ENCODE measurements at places on chromosomes 13 and 19.
A peak's percentile ranks its signal among the peaks of the same experiment; 100 is the strongest.

DNA sequence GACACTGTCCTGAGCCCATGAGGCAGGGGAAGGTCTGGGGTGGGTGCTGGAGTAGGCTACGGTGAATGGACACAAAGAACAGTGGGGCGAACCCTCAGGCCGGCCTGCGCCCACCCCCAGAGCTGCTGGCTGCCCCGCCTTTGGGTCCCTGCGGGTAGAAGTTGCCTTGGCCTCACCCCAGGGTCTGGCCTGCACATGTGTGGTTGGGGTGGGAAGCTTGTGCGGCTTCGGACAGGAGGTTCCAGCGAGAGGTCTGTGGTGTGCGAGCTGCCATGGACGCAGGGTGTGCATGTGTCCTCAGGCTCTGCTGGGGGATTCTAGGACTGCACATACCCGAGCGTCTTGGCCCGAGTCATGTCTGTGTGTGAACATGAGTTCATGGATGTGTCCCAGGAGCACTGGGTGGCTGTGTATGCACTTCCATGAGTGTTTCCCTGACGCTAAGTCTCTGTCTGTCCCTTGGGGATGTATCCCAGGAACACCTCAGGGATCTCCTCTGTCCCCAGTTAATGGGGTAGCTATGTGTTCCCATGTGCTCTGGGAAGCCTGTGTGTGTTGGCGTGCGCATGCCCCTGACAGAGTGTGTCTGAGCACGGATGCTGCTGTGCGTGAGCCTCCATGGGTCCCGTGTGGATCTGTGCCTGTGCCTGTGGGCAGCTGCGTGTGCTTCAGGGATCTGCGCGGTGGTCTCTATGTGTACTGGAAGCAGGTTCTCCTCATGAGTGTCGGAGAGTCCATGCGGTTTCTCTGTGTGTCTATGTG, 20.8 kb upstream of the POU2F2 start:
- no peak for DNase-seq

DNA sequence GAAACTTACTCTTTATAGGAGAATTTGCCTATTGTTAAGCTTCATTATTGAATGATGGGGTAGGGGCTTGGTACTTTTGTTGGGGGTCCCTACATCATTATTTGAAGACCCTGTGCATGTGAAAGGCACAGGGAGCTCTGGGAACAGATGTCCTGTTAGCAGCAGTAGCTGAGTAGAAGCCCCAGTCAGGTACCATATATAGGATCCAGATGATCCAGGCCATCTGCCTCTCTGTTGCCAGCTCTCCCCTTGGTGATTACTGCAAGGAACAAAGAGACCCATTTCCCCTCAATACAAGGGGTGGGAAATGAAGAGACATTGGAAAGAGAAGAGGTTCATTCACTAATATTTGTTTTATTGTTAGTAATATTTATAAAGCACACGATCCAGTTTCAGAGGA, 4.4 kb upstream of the MTMR6 start:
- DNase-seq, result no peak

- no peak for DNase-seq
Observed at GRCh38 chr19:1745589-1746031, 7.7 kb upstream of the ONECUT3 start.

GRCh38 chr19:35445826-35446593, 2.0 kb upstream of the FFAR2 start:
- peak; percentile 78 for DNase-seq

GRCh38 chr19:28884786-28885476, 328.0 kb downstream of the UQCRFS1 start:
- DNase-seq, result no peak

GRCh38 chr13:43444081-43444480, 342.7 kb downstream of the ENOX1 start:
- DNase-seq, result no peak

GRCh38 chr19:13869281-13869680, 7.7 kb upstream of the NANOS3 start:
- DNase-seq, result no peak

DNA sequence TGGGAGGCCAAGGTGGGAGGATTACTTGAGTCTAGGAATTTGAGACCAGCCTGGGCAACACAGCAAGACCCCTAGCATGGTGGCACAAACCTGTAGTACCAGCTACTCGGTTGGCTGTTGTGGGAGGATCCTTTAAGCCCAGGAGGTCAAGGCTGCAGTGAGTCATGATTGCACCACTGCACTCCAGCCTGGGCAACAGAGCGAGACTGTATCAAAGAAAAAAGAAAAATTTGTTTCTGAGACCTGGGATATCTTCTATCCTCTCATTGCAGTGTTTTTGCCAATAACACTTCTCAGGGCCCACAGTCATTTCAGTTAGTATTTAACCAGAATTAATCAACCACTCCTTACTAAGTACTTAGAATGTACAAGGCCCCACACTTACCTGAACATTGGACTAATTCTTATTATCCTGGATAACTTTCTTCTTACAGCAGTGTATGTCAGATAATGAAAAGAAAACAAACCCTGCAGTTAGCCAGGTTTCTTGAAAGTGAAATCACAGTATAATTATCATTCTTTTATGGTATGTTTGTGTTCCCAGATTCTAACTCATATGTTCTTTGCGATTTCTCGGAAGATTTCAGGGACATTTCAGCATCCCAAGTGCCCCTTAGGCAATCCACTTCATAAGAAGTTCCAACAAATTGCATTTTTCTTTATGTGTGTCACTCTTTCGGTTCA, 75.6 kb upstream of the KLF5 start:
- no peak for DNase-seq

DNA sequence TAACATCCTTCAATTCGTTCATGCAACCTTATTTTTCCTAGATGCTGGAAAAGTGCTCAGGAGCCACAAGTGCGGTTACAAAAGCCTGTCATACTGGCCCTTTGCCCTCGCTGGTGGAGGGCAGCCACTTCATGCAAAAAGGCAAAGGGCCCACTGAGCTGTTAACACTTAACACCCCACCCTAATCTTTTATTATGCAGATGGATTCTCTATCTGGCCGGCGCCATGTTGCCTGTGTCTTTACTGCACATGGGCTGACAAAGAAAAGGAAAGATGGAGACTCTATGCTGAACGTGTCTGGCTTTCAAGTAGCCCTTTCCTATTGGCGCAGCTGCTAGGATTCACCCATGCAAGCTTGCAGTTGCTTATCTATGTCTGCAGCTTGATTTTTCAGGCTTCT, 10.8 kb downstream of the OR7D2 start:
- DNase-seq, result no peak

DNA sequence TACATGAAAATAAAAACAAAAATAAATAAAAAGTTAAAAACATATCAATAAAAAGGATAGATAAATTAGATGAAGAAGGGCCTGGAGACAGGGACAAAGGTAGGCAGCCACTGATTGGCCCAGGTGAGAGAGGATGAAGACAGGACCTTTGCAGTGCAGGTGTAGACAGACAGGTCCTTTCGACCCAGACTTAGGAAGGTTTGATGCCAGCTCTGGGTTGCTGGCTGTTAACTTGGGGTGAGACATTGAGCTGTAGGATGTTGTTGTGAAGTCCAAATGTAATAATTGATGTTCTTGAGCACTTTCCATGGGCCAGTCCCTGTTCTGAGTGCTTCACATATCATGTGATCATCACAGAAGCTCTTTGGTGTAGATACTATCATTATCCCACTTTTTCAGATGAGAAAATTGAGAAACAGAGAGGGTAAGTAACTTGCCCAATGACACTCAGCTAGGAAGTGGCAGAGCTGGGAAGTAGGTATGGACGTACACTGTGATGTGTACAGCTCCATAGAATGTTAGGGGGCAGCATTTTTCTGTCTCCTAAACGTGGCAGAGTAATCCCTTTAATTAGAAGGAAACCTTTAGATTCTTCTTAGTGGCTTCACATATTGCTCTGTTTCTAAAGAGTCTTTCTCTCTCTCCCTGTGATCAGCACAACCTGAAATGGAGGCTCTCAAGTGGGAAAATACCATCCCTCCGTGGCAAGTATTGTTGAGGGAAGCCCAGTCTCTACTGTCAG, 76.0 kb upstream of the STK24 start:
- no peak for DNase-seq

GRCh38 chr13:46604226-46604990, 51.4 kb downstream of the LRCH1 start:
- no peak for DNase-seq

- DNase-seq, result peak; percentile 50
Observed at GRCh38 chr13:46492946-46493345, 60.0 kb upstream of the LRCH1 start.

- peak; percentile 43 for DNase-seq
Observed at GRCh38 chr19:50252111-50252886, 48.9 kb downstream of the MYH14 start.

- DNase-seq, result peak; percentile 94
Observed at GRCh38 chr19:53394974-53395839, at the start of gene ZNF765. Gene ZNF765 (plus strand): TSS chr19:53395149. CDS start chr19:53398016, 2,867 bp downstream.

DNA sequence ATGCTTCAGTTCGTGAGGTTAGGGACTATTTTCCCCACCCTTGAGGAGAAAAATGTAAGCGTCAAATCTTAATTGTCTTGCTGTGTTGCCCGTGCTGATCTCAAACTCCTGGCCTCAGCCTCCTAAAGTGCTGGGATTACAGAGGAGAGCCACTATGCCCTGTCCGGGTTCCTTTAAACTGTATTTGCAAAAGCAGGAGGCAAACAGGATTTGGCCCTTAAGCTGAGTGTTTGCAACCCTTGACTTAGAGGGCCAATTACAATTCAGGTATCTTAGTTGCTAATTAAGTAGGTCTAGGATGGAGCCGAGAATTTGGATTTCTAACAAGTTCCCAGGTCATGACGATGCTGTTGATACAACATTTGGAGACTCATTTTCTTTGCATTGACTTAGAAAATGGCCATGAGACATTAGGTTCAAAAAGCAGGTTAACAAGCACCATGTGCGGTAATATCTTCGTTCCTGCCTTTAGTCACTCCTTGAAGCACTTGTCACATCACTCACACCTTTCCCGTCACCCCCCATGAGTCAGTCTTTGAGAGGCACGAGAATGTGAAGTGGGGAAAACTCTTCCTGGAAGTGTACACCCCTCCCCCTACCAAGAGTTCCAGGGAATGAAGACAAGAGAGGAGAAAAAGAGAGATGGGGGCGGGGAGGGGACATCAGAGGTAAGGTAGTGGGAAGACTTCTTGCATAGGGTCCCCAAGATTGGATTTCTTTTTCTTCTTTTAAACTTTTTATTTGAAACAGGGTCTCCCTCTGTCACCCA, 2.6 kb downstream of the NAPSA start:
- DNase-seq, result no peak

GRCh38 chr13:100520936-100521850, 67.4 kb downstream of the GGACT start:
- no peak for DNase-seq

- DNase-seq, result no peak
Observed at GRCh38 chr19:33437393-33437820, 63.9 kb downstream of the CEBPG start.

GRCh38 chr19:48636859-48637448, at the start of gene DBP:
Gene DBP (minus strand): TSS chr19:48637379. CDS start chr19:48636994, 385 bp downstream.
- no peak for DNase-seq

DNA sequence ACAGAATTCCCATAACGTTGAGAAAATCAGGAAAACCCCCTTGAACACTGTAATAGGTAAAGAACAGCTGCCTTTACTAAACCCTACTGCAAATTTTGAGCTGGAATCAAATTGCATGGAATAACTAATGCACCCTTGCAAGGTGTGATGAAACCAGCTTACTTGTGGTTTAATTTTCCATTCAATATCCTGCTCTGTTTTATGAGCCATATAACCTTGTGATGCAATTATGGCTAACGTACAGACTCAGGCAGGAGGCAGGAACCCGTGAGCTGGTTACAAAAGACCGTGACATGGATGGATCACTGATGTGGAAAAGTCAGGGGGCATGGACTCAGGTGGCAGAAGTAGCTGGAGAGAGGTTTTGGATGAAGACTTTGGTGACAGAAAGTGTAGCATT, 438.6 kb downstream of the COG6 start:
- no peak for DNase-seq

DNA sequence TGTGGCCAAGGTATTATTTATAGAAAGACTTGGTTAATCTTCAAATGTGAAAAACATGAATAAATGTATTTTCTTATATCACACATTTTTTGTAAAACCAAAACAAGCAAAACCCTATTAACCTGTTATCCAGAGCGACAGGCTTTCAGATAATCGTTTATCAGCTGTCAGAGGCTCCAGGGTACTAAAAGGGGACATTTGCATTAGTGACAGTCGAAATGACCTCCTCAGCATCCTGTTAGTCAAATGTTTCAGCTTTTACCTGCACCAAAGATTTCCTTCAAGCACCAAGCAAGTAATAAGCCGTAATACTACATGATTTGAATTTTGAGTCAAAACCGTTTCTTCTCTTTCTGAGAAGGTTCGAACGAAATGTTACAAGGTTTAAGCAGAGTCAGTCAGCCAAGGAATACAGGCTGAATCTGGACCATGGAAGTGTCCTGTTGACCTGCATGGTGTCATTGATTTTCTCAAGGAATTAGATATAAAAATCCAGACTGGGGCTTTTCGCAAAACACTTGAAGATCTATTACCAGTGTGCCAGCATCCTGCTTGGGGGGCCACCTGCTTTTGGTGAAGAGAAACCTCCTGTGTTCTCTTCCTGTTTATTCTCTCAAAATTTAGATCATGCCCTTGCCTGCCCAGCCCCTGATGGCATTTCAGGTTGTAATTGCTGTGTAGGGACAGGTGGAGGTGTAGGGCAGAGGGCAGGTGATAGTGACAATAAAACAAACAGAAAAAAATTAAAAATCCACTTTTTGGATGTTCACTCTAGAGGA, 11.3 kb upstream of the RFC3 start:
- no peak for DNase-seq

- DNase-seq, result no peak
Observed at GRCh38 chr13:98792785-98793495, 40.5 kb upstream of the SLC15A1 start.

DNA sequence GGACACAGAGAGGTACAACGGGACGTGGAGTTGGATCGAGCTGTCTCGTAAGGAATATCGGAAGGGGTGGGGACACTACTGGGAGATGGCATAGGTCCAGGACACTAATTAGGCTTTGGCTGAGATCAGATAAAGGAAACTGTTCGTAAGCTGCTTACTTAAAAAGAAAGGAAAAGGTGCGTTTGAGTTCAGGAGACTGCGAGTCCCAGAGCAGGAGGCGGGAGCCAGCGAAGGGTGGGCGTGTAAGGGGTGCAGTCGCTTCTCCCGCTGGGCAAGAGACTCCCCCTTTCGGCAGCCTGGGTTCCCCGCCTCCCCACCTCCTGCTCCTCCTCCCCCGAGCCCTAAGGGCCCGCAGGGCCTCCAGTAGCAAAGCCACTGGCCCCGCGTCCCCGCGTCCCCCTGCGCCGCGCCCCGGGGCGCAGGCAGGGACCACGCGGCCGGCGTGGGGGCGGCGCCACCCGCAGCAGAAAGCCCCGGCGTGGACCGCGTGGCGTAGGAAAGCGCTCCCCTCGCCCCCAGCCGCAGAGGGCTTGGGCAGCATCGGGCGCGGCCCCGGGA, 547 bp downstream of the ABCC4 start:
- DNase-seq, result peak; percentile 86

DNA sequence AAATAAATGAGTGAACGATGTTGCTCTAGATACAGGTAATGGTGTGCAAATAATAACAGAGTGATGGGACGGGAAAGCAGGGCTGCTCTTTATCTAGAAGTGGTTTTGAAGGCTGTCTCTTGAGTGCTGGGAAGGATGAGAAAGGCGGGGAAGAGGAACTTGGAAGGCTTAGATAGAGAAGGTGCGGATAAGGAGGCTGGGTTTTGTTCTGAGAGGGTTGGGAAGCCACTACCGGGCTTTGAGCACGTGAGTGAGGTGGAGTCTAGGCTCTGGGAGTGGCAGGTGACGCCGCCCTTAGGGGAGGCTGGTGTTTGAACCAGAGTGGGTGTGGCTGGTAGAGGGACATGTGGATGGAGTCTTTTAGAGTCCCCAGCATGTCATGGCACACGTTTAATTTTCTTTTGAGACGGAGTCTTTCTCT, 811 bp downstream of the ARMC6 start:
- DNase-seq, result peak; percentile 90
